Ureter (tissue), 1 donor: ENCODE measurements at places on chromosomes 2 and 18. TPM values are rescaled to one million over a fixed set of nuclear protein-coding genes. Genes with fewer than 3 reads are reported as not detected.

Gene TMEM131
- 67.7 TPM for total RNA-seq

Gene DNAJC5G
- total RNA-seq = not detected

- peak; percentile 29 for DNase-seq
Observed at GRCh38 chr2:858646-859045, 92.0 kb upstream of the SNTG2 start.

DNA sequence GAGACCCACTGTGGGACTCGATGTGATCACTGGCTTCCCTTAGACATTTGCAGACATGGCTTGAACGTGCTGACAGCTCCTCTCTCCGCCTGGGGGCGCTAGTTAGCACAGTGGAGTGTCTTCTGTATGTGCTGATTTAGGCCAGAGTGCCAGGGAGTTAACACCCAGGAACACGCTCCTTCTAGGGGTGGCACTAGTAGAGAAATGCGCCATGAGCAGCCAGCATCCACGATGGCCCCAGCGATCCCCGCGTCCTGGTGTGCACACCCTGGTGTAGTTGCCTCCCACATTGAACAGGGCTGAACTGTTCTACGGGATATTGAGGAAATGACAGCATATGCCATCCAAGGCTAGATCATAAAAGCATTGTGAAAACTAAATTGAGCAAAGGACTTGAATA lies 11.4 kb upstream of the NMUR1 start:
- no peak for DNase-seq

DNA sequence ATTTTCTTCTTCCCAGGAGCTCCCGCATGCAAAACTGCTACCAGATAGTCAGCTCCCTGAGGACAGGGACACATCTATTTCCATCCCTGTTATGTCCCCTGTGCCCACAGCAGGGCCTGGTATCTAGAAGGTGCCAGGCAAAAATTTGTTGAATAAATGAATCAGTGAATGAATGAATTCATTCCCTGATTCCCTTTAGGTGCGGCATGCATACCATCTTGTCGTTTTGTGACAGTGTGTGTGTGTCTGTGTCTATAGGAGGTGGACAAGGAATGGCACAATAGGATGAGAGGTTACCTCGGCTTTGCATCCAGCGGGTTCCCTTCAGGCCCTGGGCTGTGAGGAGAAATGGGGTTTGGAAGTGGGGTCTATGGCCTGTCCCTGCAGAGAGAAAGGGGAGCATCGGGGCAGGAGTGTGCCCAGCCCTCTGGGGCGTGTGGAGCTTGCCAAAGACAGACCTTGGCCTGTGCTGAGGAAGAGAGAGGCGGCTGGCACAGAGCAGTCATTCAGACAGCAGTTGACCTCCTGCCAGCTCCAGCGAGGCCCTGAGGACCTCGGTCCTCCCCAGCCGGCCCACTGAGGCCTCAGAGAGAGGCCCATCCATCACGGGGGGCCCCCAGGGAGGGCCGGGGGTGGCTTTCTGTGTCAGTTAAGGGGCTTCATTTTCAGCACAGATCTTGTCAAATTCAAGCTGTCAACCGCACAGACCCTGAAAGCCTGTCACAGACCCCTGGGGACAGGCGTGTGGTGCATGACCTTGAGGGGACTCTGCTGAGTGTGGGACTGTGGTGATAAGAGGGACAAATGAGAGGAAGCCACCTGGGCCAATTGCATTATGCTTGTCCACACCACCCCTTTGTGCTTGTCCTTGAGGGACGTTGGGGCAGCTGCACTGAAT lies 125.9 kb upstream of the CXCR4 start:
- no peak for DNase-seq

GRCh38 chr2:142290931-142291330 lies 160.1 kb upstream of the LRP1B start:
- DNase-seq = no peak

DNA sequence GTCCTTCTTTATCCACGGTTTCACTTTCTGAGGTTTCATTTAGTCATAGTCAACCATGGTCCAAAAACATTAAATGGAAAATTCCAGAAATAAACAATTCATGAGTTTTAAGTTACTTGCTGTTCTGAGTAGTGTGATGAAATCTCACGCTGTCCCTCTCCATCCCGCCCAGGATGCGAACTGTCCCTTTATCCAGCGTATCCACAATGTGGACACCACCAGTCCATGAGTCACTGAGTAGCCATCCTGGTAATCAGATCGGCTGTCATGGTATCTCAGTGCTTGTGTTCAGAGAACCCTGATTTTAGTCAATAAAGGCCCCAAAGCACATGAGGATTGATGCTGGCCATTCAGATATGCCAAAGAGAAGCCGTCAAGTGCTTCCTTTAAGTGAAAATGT lies 3.7 kb downstream of the SP140L start:
- DNase-seq = no peak
